ENCODE measurements at places on chromosomes 1 and 21.

DNA sequence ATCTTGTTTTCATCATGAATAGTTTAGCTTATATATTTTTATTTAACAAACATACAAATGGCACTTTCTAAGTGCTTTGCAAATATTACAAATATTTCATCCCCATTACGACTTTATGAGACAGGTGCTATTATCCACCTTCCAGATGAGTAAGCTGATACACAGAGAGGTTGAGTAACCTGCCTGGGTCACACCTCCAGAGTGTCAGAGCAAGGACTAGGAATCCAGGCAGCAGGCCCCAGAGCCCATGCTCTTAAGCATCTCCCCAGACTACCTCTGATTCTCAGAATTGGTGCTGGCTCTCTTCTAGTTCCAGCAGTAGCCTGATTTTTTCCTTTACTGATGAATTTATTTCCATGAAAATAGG, 40.0 kb downstream of the EPHB2 start:
- no peak for DNase-seq

- no peak for DNase-seq
Observed at GRCh38 chr1:93516164-93516563, 68.2 kb downstream of the FNBP1L start.

GRCh38 chr1:58155418-58156123, 391.0 kb downstream of the OMA1 start:
- no peak for DNase-seq

GRCh38 chr1:38328278-38329035, 281.9 kb upstream of the POU3F1 start:
- DNase-seq, result no peak

- no peak for DNase-seq
Observed at GRCh38 chr1:182175361-182175931, 113.9 kb upstream of the ZNF648 start.

DNA sequence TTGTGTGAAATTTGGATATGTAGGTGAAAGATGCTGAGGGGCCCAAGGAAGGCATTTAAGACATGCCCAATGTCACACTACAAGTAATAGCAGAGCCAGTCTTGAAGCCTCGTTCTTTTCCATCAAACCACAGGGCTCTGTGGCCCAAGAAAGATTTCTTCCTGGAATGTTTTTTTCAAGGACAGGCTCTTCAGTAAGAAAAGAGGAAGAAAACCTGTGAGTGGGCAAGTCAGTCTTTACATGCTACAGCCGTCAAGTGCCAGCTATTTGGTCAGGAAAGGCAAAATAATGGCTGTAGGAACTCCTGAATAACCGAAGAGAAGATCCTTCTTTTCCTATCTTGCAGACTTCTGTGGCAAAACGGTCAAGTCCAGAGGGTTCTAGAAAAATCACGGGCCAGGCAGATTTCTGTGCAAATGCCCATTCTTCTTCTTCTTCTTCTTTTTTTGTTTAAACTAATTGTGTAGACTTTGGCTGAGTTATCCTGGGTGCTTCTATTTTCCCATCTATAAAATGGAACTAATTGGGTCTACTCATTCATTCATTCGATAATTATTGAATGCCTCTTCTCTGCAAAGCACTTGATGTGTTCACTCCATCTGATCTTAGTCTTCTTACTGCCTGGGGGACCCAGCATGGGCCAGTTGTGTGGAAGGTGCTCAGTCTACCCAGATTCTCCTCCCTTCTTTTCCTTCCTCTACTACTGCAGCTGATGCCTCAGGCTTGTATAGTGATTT, 1.9 kb upstream of the ID3 start:
- DNase-seq, result no peak

DNA sequence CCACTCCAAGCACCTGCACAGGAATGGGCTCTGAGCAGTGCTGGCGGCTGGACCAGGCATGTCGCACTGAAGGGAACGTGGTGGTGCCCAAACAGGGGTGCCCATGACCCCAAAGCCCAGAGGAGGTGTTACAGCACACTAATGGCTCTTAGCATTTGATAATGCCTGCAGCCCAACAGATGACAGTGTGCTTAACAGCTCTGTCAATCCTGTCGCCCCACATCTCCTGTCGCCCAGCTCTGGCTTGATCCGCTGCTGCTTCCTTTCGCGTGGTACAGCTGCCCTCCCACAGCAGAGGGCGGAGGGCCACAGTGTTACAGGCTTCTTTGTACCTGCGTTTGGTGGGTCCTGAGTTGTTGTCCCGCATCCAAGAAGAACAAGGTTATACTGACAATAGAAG, 32.2 kb upstream of the CR1L start:
- DNase-seq, result no peak

DNA sequence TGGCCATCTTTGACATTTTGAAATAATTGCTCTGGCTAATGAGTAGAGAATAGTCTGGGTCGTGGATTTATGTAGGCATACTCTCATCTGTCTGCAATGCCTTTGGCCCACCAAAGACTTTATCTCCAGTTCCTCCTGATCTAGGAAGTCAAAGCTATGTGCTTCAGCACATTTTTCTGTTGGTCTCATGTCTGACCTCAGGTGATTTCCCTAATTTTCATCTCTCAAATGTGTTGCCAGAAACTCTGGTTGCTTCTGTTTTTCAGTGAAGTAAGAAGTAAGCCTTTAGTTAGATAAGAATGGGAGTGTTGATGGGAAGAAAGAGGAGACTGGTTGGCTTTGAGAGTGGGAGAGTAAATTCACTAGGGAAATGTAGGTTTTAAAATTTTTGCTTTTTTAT, 66.4 kb downstream of the GPR88 start:
- DNase-seq, result no peak

DNA sequence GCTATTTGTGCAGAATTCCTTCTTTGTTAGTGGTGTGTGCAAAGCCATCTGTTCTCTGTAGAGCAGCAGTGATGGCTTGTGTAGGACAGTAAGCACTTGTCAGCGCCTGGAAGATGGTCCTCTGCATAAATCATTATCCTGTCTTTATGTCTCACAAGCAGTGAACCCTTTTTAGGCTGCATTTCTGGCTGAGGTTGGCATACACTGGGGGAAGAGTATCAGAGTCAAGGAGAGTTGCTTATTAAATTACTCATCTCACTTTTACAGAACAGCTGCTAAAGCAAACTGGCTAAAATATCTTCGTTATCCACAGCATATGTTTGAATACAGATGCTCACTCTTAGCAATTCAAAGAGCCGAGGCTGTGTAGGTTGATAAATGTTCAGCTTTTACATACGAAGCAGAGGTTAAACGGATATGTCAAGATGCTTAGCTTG, 54.6 kb upstream of the NCAM2 start:
- DNase-seq, result no peak

DNA sequence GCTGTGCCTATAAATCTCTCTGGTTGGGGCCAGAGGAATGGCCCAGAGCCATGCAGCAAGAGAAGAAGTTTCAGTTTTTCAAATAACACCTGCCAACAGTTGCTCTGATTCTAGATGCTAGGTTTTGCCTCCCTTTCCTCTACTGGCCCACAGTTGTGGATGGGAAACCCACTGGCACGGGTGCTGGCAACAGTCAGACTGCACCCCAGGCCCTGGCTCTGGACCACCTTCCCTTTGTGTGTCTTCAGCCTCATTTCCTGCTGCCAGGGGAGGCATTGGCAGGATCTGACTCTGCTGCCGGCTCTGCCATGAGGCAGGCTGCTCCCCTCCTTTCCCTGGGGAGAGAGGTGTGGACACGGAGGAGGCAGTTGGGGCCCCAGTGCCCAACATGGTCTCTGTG, 142.0 kb downstream of the IGSF21 start:
- DNase-seq, result no peak

DNA sequence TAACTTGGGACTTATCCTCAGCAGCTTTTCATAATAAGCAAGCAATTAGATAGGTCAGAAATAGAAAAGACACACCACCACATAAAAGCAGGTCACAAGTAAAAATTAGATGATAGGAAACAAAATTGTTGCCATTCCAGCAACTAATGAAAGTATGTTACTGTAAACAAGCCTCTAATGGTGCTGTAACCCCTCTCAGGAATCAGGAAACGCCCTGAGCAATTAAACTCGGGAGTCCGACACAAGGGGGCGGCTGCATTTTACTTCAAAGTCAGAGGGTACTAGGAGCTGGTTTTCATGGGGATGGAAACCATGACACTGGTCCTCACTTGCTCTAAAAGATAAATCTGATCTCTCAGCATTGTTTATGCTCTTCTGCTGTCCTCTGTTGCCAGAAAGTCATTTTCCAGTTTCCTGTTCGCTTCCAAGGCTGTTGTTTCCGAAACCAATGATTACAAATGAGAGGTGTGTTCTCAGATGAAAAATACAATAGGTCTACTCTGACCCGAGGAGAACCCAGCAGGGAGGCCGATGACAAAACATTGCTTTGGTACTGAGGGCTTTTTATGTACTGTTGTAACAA, 93.4 kb downstream of the TGFBR3 start:
- no peak for DNase-seq

- DNase-seq, result peak; percentile 23
Observed at GRCh38 chr1:64864018-64864940, 102.1 kb downstream of the JAK1 start.

GRCh38 chr1:73411479-73411878, 786.5 kb downstream of the LRRIQ3 start:
- DNase-seq, result no peak

DNA sequence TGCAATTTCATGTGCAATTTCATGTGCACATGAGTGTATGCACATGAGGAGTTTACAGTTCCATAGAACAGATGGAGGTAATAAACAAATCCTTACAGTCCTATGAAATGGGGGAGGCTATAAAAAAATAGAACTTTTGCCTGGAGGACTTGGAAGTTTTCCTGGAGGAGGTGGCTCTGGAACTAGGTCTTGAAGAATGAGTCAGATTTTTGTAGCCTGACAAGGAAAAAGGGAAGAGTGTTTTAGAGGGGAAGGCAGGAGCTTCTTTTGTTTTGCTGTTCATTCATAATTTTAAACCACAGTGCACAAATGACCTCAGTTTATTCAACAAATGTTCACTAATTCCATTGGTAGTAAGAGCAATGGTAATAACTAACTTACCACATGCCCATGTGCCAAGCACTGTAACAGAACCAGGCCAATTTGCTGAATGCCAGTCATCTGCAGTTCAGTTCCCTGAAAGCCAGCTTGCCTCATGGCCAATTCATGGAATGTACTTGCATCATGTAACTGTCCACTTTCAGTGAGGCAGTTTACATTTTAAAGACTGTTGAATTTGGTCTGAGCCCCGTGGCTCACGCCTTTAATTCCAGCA, 2.7 kb downstream of the DIO1 start:
- no peak for DNase-seq

- DNase-seq, result no peak
Observed at GRCh38 chr1:42746436-42747105, 6.5 kb upstream of the CLDN19 start.

DNA sequence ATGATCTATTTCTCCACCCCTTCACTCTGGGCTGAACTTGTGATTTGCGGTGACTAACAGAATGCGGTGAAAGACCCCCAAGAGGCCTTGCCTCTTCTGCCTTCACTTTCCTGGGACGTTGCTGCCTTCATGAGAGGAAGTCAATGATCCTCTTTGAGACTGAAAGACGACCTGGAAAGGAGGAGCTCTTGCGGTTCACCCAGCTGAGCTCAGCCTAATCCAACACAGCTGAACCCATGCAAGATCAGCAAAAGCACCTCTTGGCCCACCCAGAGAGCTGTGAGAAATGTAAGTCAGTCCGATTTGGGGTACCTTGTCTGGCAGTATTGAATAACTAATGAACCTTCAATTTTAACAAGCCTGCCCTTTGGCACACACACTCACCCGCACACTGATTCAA, 767.4 kb upstream of the TPTE start:
- no peak for DNase-seq

- DNase-seq, result no peak
Observed at GRCh38 chr21:25956993-25957714, 213.4 kb downstream of the APP start.

- no peak for DNase-seq
Observed at GRCh38 chr1:109719337-109719837, 7.3 kb downstream of the GSTM5 start.

GRCh38 chr1:194309269-194309668, 1122.9 kb upstream of the B3GALT2 start:
- no peak for DNase-seq

GRCh38 chr1:30450148-30450817, 273.1 kb downstream of the MATN1 start:
- DNase-seq, result no peak

GRCh38 chr1:193747579-193747978, 561.2 kb upstream of the B3GALT2 start:
- DNase-seq, result no peak

DNA sequence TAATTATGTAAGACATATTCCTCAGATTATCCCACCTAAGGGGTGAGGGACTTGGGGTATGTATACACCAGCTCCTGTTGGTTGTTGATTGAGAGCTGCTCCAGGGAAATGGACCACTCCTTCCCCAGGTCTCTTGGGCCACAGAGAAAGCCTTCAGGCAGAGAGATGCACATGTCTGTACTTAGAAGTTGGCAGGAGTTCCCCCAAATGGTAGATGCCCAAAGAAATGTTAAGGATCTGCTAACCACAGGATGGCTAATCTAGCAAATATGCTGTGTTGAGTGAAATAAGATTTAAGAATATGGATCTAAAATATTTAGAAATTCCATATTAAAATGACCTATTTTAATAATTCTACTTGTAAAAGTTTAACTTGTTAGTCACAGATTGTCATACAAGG, 100.8 kb upstream of the DNAH14 start:
- no peak for DNase-seq

DNA sequence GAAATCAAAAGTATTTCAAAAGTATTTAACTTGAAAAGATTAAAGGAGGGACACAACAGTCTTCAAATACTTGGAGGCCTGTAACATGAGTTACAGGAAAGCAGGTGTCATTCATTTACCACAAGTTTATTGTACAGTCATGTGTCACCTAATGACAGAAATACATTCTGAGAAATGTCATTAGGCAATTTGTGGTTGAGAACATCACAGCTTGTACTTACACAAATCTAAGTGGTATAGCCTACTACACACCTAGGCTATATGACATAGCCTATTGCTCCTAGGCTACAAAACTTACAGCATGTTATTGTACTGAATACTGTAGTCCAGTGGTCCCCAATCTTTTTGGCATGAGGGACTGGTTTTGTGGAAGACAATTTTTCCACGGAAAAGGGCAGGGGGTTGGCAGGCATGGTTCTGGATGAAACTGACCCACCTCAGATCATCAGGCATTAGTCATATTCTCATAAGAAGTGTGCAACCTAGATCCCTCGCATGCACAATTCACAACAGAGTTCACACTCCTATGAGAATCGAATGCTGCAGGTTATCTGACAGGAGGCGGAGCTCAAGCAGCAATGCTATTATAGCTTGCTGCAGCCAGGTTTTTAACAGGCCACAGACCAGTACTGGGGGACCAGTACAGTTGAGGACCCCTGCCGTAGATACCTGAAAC, 25.0 kb upstream of the PHTF1 start:
- DNase-seq, result no peak

- peak; percentile 45 for DNase-seq
Observed at GRCh38 chr1:178724728-178725465, at the start of gene RALGPS2. TSS of gene RALGPS2 (plus strand) at chr1:178725244. CDS start at chr1:178776765, 51,521 bp downstream.

GRCh38 chr1:212431644-212432043, 1.1 kb upstream of the NENF start:
- DNase-seq, result no peak

- no peak for DNase-seq
Observed at GRCh38 chr1:33876970-33877650, 13.2 kb downstream of the HMGB4 start.

Data from effector CD4-positive, alpha-beta T cell (primary cell).